Activated B cell treated with CpG ODN at 0.5 μM for 24 hours (primary cell): ENCODE measurements at places on chromosomes 2 and 18. TPM values are rescaled to one million over a fixed set of nuclear protein-coding genes. Genes with fewer than 3 reads are reported as not detected.
A peak's percentile ranks its signal among the peaks of the same experiment; 100 is the strongest.

GRCh38 chr2:111100765-111101162 is 19.9 kb upstream of the BCL2L11 start:
- no peak for DNase-seq

DNA sequence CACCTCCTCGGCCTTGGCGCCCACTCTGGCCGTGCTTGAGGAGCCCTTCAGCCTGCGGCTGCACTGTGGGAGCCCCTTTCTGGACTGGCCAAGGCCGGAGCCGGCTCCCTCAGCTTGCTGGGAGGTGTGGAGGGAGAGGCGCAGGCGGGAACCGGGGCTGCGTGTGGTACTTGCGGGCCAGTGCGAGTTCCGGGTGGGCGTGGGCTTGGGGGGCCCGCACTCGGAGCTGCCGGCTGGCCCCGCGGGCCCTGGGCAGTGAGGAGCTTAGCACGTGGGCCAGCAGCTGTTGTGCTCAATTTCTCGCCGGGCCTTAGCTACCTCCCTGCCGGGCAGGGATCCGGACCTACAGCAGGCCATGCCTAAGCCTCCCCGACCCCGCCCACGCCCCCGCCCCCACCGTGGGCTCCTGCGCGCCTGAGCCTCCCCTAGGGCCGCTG is 25.3 kb upstream of the TNP1 start:
- no peak for DNase-seq

GRCh38 chr2:184644685-184645084 is 46.4 kb downstream of the ZNF804A start:
- no peak for DNase-seq

DNA sequence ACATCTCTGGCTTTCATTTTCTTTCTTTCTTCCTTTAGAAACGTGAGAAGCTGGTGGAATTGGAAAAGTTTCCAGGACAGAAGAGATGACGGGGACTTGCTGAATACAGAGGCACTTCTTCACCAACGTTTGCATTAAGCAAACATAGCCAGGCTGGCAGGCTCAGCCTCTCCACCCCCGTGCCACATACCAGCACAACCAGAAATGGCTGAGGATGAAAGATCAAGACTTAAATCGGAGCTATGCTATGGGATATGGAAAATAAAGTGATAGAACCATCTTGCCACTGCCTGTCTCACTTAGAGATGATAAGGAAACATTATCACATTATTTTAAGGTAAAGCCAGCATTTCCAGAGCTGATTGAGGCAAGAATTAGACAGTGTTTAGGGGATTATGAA is 483.3 kb downstream of the BCL11A start:
- DNase-seq, result no peak

GRCh38 chr2:233165895-233166661 is 85.4 kb upstream of the ATG16L1 start:
- no peak for DNase-seq

DNA sequence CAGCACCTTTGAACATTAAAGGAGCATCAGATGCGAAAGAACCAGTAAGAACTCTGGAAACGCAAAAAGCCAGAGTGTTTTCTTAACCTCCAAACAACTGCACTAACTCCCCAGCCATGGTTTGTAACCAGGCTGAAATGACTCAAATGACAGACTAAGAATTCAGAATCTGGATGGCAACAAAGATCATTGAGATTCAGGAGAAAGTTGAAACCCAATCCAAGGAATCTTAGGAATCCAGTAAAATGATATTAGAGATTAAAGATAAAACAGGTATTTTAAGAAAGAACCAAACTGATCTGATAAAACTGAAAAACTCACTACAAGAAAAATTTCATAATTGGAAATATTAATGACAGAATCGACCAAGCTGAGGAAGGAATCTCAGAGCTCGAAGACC is 116.7 kb downstream of the PTRHD1 start:
- no peak for DNase-seq

- DNase-seq, result no peak
Measured at GRCh38 chr2:152715854-152716428, 1.3 kb downstream of the PRPF40A start.

DNA sequence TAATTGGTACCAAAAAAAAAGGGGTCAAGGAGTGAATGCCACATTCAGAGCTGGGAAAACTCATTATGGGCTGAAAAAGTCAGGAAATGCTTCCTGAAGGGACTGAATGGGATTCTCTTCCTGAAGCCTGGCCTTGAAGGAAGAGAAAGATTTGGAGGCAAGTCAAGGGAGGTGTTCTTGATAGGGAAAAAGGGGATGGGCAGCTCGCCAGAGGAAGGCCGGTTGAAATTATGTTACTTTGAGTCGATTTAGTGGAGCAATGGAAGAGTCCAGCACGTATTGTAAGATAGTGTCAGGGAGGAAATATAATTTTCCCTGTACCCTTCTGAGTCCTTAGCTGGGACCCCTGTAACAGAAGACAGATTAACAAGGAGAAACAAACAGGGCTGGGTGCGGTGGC is 115.3 kb upstream of the STPG4 start:
- no peak for DNase-seq

- DNase-seq, result no peak
Measured at GRCh38 chr2:221051162-221051561, 520.9 kb downstream of the EPHA4 start.

DNA sequence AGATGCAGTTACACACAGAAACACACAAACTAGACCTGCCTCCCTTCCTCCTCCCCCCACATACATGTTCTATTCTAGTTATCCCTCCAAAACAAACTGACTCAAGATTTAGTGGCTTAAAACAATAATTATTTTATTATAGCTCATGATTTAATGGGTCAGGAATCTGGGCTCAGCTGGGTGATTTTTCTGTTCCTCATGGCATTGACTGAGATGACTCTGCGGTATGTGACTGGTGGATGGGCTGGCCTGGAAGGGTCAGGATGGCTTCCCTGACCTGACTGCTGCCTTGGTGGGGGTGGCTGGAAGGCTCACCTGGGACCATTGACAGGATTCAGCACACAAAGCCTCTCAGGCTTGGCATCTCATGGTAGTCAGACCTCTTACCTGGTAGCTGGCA is 33.7 kb upstream of the NTSR2 start:
- no peak for DNase-seq

GRCh38 chr2:119126650-119127049 is 31.9 kb downstream of the C1QL2 start:
- no peak for DNase-seq

GRCh38 chr18:23498117-23498516 is 5.2 kb upstream of the RMC1 start:
- no peak for DNase-seq

DNA sequence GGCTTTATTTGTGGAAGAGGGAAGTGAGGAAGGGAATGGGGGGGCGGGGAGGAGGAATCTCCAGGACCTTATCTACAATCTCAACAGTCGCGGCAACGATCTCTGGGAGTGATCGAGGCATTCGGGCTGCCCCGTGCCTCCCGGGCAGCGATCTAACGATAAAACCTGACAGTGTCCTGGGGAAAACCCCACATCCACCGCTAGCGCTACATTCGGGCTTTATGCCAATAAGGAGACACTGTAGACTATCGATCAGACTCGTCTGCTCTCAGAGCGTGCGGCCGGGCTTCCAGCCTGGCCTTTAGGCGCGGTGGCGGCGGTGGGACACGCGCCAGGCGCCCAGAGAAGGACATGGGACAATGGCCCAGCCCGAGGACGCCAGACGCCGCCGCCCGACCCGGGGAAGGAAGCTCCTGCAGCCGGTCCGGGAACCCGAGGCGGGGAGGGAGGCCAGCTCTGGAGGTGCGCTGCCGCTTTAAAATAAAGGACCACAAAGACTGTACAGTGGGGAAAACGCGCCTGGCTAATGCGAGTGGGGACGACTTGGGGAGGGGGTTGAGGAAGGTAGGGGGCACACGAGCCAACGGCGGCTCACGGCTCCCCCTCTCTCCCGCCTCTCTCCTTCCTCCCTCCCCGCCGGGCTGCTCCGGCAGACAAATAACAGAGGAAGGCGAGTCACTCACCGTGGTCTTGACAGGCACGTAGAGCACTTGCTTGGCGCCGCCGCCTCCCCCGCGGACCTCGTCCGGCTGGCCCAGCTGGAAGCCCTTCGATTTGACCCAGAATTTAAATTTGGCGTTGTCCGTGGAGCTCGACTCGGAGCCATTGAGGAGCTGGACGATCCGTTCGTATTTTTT is 2.2 kb downstream of the NOL4 start:
- DNase-seq, result no peak

- no peak for DNase-seq
Measured at GRCh38 chr2:53150146-53150545, 617.5 kb upstream of the CHAC2 start.

- DNase-seq, result no peak
Measured at GRCh38 chr2:222522082-222522481, 97.7 kb downstream of the SGPP2 start.

DNA sequence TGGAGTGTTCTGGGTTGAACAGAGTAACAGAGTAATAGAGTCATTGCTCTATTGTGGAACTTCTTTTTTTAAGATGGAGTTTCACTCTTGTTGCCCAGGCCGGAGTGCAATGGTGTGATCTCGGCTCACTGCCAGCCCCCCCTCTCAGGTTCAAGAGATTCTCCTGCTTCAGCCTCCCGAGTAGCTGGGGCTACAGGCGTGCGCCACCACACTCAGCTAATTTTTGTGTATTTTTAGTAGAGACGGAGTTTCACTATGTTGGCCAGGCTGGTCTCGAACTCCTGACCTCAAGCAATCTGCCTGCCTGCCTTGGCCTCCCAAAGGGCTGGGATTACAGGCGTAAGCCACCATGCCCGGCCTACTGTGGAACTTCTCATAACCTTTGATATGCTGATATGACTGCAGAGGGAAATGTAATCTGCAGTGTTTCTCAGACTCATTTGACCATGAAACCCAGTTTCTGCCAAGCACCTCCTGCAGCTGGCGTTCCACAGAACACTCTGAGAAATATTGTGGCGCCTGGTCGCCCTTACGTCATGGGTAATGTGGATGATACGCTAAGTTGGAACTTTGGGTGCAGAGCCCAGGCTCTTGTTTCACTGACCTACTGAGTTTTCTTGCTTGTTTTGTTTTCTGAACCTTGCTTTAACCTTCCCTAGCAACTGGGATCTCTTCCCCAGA is 213.8 kb downstream of the BCL2 start:
- DNase-seq, result no peak

GRCh38 chr2:23904215-23904614 is 22.7 kb downstream of the ATAD2B start:
- DNase-seq, result no peak

DNA sequence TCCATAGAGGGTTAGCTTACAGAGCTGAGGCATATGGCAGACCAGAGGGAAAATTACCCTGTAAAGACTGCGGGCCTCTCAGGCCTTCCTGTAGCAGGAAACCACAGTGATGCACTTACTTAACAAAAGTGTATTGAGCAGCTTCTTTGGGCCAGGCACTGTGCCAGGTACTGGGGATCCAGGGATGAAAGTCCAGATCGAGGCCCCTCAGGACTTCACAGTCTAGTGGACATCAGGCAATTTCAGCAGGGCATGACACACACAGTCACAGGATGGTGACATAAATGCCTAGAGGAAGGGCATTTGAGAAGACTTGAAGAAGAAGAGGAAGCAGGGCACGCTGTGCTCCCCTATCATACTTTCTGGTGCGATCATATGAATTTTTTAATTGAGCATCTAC is 71.7 kb downstream of the MARCO start:
- DNase-seq, result no peak

DNA sequence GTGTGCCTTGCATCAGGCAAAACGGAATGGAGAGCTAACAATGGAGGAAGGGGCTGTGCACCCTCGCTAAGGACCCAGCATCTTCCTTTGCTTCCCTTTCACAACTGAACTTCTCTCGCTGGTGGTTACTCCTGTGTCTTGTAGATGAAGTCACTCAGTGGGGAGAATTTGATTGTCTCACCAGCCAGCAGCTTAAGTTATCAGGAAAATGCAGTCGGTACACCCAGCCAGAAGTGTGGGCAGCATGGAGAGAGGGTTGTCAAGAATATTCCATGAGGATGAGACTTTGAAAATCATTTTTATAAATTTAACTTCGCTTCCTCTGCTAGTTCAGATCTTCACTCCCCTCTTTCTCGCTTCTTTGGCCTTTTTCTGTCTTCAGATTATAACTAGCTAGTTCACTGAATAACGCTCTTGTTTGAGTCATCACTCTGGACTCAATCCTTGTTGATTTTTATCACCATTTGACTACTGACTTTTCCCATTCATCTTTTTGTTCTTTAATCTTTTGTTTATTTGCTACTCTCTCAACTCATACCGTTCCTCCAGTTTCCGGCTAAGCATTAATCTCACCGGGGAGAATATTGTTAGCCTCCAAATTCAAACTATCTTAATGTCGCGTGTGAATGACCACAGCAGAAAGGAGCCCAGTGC is 221.7 kb downstream of the CD226 start:
- DNase-seq, result no peak

GRCh38 chr18:61764381-61764780 is 128.4 kb downstream of the RNF152 start:
- DNase-seq, result no peak

DNA sequence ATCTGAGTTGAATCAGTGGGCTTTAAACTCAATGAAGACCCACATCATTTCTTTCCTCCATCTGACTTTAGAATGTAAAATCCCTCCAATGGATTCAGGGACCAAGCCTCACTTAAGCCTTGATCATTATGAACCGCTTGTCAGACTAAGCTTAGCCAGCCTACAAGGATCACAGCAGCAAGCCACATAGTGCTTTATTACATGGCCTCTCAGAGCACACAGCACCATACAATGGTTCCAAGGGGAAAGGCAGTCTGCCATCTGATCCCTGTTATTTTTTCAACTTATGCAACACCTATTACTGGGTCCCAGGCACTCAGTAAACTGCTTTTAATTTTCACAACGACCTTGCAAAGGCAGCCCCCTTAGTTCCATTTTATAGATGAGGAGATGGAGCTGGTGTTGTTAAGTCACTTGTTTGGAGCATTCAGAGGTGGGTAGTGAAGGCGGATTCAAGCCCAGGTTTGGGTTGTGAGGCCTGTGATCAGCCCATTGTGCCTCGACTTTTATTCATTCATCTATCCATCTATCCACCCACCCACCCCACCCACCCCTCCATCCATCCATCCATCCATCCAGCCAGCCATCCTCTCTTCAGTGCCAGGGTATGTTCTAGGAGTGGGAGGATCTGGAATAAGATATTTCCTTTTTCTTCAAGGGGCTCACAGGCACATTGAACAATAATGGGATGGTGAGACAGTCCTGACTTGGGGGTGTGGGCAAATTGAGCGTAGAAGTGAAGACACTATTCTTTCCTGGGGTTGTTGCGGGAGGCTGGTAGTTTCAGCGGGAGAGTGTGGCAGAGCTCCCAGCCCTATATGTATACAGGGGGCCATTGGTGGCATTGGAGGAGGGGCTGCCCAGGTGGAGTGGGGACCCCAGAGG is 141.2 kb downstream of the MYCN start:
- DNase-seq, result no peak

GRCh38 chr2:27262379-27263286 is at the start of gene SLC30A3:
Gene SLC30A3, minus strand, starts transcription at chr2:27263047. Its CDS starts 141 bp downstream, at chr2:27262906.
- peak; percentile 52 for DNase-seq

- no peak for DNase-seq
Measured at GRCh38 chr2:938181-939005, 12.3 kb upstream of the SNTG2 start.

Gene TACR1
- total RNA-seq, result not detected in 2 replicates

Gene SOWAHC
- not detected in 2 replicates for total RNA-seq

Gene SPATA3
- total RNA-seq, result not detected in 2 replicates

Gene RMDN2
- 7.0 TPM in 2 replicates for total RNA-seq

Gene TRIM43
- not detected in 2 replicates for total RNA-seq

Gene UGT1A1
- not detected in 2 replicates for total RNA-seq

Gene SCYGR4
- not detected in 2 replicates for total RNA-seq

Gene UGT1A10
- total RNA-seq, result not detected in 2 replicates

Gene PPIG
- 68.0 and 69.8 TPM in 2 replicates for total RNA-seq

Gene NEU2
- total RNA-seq, result not detected in 2 replicates

Gene KIAA2012
- not detected in 2 replicates for total RNA-seq
